ENCODE measurements at places on chromosomes 3 and 15.
A peak's percentile ranks its signal among the peaks of the same experiment; 100 is the strongest.

- DNase-seq: peak; percentile 9
Observed at GRCh38 chr3:51819709-51820406, 40.8 kb upstream of the IQCF6 start.

- no peak for DNase-seq
Observed at GRCh38 chr3:177144922-177145321, 52.4 kb downstream of the TBL1XR1 start.

GRCh38 chr15:63287109-63287508 is 9.7 kb downstream of the APH1B start:
- DNase-seq: no peak

DNA sequence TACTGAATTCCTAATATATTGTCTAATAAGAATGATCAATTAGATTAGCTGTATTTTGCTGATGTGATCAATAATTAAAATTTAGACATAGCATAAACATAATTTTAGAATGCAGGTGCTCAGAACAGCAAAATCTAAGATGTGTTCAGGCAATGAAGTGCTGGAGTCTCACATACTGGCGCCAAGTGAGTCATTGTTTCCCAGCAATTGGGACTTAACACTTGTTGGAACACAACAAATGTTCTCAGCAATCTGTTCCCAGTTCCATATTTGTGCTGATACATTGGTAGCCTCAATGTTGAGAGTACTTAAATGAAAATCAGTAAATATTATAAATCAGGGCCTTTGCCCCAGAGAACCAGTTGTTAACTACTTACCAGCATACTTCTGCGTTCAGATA is 619.0 kb downstream of the ROBO1 start:
- DNase-seq: no peak
